ENCODE measurements at places on chromosomes 5 and 9.

- no peak for DNase-seq
Observed at GRCh38 chr9:136018257-136019031, 57.3 kb upstream of the UBAC1 start.

GRCh38 chr9:129781981-129782380 lies 21.0 kb upstream of the TOR1B start:
- no peak for DNase-seq

DNA sequence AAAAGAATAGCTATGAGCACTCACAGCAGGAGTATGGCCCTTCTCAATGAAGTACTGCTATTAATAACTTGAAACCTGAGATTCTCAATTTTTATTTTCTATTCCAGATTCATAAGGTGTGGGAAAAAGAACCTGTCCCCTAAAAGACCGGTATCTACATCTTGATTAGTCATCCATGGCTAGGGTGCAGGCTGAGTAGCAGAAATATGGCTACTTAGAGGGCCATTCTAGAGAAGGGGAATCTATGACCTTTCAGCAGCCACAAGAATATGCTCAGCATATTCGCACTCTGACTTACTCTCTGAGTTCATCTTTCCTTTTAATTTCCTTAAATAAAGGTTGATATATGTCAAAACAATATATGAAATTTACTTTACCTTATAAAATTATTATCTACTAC lies 27.7 kb downstream of the WDR36 start:
- DNase-seq: no peak

GRCh38 chr5:34047774-34048572 lies 5.0 kb upstream of the C1QTNF3 start:
- DNase-seq: peak; percentile 16

DNA sequence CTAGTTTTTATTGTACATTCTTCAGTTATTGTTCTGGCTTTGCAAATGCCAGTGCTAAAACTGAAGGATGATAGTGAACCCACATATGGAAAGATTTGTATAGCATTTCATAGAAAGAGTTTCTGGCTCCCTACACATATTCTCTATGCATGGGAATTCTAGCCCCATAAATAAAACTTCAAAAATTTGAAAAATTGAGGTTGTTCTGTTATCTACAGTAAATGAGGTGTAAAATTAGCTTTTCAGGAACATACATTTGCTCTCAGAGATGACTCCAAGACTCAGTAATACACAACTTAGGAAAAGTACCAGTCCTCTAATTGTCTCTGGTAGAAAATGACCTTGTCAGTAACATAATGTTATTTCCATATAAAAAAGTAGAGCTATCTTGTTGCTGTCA lies 80.2 kb upstream of the DPYSL3 start:
- DNase-seq: no peak
